ENCODE measurements at places on chromosomes 4 and X.
A peak's percentile ranks its signal among the peaks of the same experiment; 100 is the strongest.

DNA sequence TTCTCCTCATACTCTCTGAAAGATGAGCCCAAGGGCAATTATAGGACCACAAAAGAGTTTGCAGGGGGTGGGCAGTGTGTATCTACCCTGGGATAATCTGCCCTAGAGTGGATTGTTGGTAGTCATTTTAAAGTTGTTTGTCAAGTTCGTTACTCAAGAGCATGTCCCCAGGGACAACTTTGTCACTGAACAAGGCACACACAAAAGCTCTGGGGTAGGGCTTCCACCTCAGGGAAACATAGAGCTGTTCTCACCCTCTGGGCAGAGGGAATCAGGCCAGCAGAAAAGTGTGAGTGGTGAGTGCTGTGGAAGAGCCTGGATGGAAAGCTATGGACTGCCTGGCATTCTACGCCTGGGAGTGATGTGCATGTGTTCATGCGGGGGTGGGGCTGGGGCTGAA lies 23.3 kb upstream of the LEF1 start:
- DNase-seq = no peak

DNA sequence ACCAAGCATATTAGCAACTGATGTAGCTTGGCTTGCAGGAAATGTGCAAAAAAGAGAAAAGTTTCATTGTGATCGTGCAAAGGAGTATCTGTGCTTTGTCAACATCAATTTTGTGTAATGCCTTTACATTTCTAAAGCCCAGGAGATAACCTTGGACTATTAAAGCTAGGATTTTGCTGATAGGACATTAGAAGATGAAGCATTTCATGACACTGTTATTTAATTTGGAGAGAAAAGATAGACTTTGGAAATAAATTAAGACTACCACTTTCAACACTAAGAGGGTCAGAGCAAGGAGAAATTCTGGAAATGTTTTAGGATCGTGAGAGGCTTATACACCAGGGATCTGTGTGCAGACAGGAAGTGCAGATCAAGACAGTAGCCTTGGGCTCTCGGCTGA lies 120.6 kb upstream of the MID1 start:
- DNase-seq = no peak

DNA sequence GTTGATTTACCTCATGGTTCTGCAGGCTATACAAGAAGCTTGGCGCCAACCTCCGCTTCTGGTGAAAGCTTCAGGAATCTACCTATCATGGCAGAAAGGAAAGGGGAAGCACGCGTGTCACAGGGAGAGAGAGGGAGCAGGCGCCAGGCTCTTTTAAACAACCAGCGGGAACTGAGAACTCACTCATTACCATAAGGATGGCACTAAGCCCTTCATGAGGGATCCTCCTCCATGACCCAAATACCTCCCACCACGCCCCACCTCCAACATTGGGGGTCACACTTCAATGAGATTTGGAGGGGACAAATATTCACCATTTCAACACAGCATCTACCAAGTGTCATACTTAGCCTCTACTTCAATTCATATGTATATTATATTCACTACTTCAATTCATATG lies 18.8 kb upstream of the TBC1D8B start:
- no peak for DNase-seq

GRCh38 chr4:814312-814850 lies 11.5 kb downstream of the CPLX1 start:
- no peak for DNase-seq

DNA sequence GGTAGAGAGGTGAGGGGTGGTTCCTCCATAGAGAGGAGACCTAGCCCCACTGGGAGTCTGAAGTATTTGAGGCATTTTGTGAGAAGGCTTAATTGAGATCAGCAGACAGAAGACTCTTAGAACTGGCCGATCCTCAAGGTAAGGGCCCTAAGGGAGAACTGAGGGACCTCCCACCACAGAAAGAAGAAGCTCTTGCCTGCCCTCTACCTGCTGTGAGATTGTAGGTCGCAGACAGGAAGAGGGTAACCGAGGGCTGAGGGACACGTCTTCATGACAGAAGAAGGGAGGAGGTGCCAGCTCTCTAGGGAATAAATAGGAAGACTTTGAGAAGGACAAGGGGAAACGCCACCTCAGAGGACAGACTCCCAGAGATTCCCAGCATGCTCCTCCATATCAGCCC lies 24.1 kb upstream of the MAGEC1 start:
- DNase-seq = no peak

GRCh38 chrX:133085785-133086184 lies 11.1 kb downstream of the USP26 start:
- no peak for DNase-seq

DNA sequence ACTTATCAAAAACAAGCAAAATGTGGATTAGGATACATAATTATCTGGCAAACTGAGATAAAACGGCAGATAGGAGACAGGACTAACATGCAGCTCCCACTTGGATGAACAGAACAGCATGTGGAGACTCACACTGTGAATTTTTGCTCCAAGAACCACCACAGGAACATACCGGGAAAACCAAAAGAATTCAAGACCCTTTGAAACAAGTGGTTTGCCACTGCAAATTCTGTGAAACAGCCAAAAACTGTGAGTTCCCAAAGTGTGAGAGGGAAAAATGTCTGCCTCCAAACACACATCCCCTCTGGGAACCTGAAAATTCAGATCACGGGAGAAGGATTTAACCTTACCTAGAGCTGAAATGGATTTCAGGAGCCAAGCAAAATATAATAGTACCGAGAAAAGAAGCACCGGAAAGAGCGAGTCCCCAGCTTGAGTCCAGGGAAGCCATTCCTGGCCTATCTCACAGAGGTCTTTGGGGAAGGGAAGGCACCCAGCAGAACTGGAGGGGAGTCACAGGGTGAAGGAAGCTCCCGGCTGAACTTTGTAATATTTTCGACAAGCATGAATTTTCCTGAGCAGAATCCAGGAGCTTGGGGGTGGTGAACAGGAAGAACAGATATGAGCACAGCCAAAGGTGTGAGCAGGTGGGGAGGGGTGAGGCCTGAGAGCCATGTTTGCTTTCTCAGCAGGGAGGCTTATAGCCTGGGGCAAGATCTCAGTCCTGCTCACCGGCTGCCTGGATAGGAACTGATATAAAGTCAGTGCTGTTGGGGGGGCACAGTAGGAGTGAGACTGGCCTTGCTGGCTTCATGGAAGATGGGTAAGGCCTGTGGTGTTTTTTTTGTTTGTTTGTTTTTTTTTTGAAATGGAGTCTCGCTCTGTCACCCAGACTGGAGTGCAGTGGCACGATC lies 23.9 kb downstream of the MANBA start:
- no peak for DNase-seq

DNA sequence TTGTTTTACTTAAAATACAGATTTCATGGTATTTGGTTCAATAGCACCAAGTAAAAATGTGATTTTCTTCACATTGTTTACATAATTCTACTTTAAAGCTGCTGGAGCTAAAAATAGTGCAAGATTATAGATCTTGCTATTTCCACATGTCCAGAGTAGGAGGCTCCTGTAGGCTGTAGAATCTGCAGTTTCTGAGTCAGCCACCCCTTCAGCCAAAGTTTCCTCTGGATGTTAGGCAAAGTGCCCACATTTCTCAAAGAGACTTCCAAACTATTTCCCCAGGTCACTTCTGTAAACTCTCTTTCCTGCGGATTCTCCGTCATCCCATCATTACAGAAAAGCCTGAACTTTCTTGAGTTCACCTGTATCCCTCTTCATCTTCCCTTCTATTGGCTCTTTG lies 342.5 kb upstream of the FSTL5 start:
- peak; percentile 10 for DNase-seq

DNA sequence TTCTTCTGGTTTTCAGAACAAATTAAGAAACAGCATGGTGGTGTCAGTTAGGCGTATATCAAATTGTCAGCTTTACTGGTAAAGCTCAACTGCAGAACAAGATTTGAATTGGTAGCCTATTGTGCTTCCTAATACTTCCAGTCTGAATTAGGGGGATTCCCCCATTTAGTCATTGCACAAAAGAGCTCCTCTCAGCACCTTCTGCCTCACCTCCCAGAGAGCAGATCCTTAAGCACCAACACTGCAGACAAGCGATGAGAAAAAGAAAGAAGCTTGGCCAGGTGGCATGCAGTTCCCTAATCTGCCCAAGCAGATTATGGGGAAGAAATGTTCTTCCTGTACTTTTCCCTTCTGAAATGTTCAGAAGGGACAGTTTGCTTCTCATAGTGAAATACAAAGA lies 9.2 kb downstream of the MAP9 start:
- DNase-seq = no peak

GRCh38 chrX:38970074-38970473 lies 168.8 kb downstream of the MID1IP1 start:
- no peak for DNase-seq

DNA sequence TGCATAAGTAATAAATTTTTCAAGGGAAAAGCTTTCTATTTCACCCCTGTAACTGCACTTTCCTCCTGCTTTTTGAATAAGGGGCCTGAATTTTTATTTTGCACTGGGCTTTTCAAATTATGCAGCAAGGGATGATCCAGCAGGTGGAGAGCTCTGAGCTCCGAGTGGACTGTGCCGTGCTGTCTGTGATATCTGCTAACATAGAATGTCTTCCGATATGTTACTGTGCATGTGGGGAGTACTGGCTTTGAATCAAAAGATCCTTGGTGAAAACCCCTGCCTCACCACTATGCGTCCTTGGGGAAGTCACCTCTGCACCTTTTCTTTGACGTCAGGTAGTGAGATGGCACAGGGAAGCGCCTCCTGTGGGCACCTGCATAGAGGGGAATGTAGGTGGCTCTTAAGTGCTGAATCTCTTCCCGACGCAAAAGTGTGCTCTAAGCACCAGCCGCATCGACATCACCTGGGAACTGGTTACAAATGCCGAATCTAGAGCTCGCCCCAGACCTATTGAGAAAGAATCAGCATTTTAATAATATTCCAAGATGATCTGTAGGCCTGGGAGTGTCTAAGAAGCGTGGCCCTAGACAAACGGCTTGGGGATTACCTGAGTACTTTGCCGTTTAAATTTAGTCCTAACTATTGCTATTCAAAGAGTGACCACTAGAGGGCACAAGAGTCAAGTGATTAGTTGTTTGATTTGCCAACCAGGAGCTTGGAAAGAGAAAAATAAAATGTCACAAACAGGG lies 19.2 kb upstream of the WFS1 start:
- DNase-seq = peak; percentile 80

DNA sequence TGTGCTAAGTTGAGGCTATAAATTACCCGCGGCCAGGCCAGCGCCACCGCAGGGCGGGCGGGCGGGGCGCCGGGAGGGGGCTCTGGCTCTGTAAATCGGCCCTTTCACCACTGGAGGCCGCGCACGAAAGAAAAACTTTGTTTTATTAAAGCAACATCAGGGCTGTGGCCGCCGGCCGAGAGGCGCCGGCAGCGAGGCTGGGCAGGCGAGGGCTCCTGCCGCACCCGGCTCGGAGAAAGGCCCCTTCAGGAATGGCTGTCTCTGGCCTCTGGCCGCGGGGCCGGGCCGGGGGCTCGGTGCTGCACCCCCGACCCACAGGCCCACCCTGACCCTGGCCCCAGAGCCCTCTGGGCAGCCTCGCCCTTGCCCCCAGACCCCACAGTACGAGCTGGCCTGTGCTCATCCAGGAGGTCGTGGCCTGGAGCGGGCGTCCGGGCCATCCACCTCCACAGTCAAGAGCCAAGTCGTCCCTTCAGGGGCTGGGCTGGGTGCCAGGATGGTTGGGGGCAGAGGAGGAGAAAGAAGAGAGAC lies 29.5 kb upstream of the FGFR3 start:
- peak; percentile 39 for DNase-seq

DNA sequence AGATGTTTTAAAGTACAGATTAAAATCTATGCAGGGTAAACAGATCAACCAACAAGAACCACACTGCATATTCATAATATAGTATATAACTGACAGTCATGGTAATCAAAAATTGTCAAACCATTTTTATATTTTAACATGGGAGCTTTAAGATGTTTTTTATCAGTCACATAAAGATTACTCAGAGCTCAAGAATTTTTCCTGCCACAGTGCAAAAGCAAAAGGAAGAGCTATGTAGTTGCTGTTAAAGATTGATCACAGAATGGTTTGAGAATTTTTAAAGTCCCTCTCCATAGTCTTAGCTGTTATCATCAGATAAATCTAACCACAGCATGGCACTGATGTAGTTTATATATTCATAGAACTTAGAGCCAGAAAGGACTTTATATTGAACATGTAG lies 8.5 kb downstream of the RAB9B start:
- DNase-seq = no peak

GRCh38 chr4:5660185-5660584 lies 48.2 kb downstream of the EVC2 start:
- peak; percentile 14 for DNase-seq

GRCh38 chr4:81632581-81633299 lies 161.0 kb upstream of the RASGEF1B start:
- peak; percentile 14 for DNase-seq

DNA sequence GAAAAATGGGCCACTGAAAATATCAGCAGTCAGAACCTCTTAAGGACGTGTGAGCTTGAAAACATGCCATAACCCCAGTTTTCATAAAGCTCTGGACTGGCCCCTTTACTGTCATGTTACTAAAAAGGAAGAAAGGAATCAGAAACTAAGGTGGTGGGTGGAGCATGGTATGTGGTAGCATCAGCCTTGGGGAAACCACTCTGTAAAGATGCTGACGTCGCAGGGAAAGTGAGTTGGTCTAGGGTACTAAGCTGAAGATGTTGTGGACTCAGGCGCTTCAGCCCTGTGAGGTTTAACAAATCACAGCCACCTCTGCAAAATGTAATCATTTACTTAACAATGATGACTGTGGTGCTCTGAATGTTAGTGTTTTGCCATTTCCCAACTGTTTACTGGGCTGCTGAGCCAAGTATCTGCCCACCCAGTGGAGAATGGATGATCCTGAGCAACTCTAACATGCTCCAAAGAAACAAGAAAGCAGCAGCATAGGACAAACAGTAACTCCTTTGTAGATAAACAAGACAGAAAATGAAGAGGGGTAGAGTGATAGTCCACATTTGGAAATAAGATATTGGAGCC lies 33.4 kb downstream of the C4orf54 start:
- DNase-seq = no peak
